Erythroblast (primary cell): ENCODE measurements at places on chromosomes 5 and 9.

DNA sequence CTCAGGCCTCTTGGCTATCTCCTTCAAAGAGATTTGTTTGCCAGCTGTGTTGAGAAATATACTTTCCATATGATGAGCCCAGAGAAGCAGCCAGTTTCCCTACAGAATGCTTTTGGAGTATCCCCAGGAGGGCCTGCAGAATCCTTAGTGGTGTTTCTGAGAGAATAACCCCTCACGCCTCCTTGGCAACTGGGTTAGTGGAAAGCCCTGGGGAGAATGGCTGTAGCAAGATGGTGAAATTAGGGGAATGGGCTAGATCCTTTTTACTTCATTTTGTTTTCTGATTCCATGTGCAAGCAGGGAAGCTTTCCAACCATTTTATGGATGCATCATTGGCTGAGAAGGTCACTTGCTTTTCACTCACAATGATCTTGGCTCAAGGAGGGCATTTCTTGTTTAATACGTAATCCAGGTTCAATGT is 364.6 kb downstream of the DMRT2 start:
- DNase-seq = no peak

DNA sequence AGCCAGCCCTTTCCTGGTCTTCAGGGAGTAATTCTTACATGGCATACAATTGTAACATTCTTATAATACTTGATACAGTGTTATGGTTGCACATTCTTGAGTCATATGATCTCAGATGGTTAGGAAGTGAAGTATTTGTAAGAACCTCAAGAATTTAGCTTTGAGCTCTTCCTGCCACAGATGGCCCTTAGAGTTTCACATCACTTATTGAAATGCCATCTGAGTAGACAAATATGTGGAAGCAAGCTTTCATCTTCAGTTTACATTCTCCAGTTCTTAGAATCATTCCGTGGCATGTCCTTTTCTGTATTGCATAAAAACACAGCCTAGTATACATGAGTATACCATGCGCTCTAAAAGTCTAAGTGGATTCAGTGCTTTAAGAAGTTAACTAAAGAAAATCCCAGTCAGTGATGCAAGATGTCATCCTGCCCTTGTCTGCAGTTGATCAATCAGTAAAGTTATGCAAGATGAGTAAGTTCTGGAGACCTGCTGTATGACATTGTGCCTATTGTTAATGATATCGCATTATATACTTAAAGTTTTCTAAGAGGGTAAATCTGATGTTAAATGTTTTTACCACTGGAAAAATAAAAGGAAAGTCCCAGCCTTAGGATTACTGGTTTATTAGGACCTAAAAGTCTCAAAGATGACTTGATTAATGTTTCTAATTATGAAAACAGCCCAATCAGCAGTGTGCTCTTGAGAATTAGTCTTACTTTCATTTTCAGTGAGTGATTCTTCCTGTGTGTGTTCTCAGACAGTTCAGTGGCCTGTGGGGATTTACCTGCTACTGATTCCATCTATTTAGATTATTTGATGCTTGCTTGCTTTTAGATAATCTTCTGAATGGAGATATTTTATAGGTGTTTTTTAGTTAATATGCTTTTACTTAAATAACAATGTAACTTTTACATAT is 29.4 kb downstream of the RHOBTB3 start:
- DNase-seq = no peak

DNA sequence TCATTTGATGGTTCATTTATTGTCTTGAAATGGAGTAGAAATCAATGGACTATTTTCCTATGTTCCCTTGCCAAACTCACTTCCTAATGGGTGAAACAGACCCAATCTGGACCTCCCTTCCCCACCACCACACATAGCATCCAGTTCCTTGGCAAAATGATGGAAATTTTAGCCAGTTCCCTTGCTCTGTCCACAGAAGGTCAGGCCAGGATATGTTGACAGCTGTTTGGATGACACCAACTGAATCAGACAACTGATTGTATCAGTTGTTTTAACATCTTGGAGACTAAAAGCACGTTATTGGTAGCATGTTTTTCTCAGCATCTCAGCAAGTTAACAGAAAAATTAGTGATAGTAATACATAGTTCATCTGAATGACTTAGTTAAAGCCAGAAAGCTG is 534.8 kb downstream of the PSAT1 start:
- no peak for DNase-seq

GRCh38 chr5:134242146-134242545 is 16.3 kb upstream of the PPP2CA start:
- DNase-seq = no peak

GRCh38 chr5:57432876-57433275 is 49.7 kb downstream of the ACTBL2 start:
- no peak for DNase-seq

GRCh38 chr5:80198399-80198798 is 57.4 kb downstream of the SERINC5 start:
- DNase-seq = no peak

DNA sequence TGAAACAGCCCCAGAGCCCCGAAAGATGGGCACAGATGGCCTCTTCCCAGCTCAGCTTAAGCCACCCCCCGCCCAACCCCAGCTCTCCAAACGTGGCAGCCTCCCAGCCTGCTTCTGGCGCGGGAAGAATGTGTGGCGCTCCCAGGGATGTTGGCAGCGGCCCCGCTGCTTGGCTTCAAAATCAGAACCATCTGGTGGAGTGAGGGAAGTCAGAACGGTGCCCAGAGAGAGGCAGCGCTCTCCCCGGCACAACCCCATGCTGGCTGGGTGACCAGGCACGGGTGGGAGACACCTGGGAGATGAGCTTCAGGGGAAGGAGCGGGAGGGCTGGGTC is 72.7 kb upstream of the ORM1 start:
- no peak for DNase-seq
